ENCODE measurements at places on chromosomes 6 and 20.

GRCh38 chr6:203661-204060, 88.6 kb upstream of the DUSP22 start:
- no peak for DNase-seq

DNA sequence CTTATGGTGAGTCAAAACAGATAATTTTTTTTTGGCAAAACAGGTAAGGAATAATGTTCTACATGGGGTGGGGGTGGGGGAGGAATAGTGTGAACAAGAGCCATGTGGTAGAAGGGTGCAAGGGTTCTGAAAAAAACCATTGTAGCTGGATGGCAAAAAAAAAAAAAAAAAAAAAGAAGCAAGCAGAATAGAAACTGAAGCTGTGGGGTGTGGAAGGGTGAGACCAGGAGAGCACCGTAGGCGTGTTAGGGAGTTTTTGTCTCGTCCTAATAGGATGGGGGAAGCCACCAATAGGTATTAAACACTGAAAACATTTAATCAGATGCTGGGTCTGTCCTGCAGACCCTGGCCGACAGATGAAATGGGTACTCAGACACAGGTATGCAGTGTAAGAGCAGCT, 110.1 kb downstream of the ADTRP start:
- DNase-seq, result no peak

GRCh38 chr20:16699293-16699692, 30.5 kb upstream of the SNRPB2 start:
- DNase-seq, result no peak

GRCh38 chr20:14538433-14538832, 201.0 kb upstream of the FLRT3 start:
- DNase-seq, result no peak

GRCh38 chr6:27433714-27434113, 39.2 kb downstream of the ZNF184 start:
- DNase-seq, result no peak

GRCh38 chr20:3224681-3225421, 14.1 kb downstream of the SLC4A11 start:
- DNase-seq, result no peak

GRCh38 chr6:84645000-84645399, 119.4 kb downstream of the TBX18 start:
- no peak for DNase-seq

GRCh38 chr6:170098428-170099170, 192.3 kb downstream of the DLL1 start:
- no peak for DNase-seq

Data from CD4-positive, CD25-positive, alpha-beta regulatory T cell (primary cell).